ENCODE measurements at places on chromosomes 3 and 15.

- no peak for DNase-seq
Measured at GRCh38 chr3:117665296-117665695, 955.7 kb downstream of the TUSC7 start.

- no peak for DNase-seq
Measured at GRCh38 chr3:132183811-132184210, 133.4 kb upstream of the ACP3 start.

DNA sequence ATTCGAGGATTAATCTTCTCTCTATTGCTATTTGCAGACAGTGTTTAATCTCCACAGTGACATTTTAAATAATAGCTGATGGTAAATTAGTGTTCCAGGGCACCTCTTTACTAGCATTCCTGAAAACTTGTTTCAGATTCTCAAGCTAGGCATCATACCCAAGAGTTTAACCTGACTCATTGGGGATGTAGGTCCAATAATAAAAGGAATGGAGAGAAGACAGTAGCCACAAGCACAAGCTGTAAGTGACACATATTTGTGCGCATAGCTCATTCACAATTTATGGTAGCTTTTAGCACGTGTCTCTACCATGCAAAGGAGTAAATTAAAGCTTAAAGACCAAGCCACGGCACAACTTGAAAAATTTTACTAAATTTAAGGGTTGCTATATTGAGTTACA, 171.3 kb upstream of the FAM3D start:
- DNase-seq: no peak

GRCh38 chr15:60130398-60130797, 126.3 kb downstream of the FOXB1 start:
- DNase-seq: no peak

DNA sequence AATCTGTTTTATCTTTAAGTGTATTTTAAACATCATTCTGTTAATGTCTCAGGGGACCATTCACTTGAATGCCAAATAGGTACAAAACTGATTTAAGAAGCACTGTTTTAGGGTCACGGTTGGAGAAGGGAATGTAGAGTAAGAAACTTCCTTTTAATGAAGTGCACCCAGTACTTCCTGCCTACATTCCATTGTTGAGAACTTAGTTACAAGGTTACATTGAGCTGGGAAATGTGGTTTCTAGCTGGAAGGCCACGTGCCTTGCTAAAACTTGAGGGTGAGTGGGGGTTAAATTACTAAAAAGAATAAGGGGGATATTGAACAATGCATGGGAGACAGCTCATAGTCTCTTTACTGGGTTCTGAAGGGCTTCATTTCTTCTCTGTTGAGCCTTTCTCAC, 78.3 kb upstream of the TBC1D5 start:
- DNase-seq: no peak

GRCh38 chr3:132628157-132628556, 31.1 kb downstream of the ACKR4 start:
- DNase-seq: no peak

DNA sequence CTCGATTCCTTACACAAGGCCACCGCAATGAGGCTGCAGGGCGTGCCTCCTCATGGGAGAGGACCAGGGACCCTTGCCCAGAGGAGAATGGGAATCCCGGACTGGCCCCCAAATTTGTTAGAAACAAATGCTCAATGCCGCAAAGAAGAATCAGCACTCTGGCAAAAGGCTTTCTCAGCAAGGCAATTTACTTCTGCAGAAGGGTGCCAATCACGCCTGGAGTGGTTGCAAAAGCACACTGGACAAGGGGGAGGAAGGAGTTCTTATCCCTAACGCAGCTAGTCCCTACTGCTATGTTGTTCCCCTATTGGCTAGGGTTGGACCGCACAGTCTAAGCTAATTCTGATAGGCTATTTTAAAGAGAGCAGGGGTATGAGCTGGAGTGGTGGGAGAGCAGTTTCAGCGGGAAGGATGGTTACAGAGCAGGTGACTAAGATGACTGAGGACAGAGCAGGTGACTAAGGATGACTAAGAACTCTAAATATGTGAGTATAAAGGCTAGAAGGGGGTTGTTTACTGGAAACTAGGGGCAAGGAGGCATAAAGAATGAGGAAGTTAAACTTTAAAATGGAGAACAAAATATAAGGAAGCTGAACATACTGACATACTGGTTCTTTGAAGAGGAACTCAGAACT, 48.5 kb downstream of the KATNBL1 start:
- DNase-seq: no peak

- DNase-seq: no peak
Measured at GRCh38 chr3:148131990-148132638, 565.6 kb upstream of the AGTR1 start.

- DNase-seq: no peak
Measured at GRCh38 chr3:167843886-167844285, 108.4 kb downstream of the SERPINI1 start.

DNA sequence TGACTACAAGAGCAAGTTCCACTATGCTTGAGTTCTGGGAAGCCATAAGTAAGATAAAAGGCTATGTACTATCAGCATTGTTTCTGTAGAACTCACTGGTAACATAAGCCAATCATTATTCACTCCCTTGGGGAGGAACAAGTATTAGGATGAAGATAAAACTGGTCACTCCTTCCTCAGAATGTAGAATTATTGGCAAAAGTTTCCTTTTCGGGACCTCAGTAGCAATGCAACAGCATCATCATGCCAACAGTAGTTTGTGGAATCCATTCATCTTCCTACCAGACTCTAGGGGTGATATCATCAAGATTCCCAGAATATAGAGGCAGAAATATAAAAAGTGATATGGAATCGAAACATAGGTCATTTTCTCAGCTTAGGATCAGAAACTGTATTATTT, 209.5 kb downstream of the PLOD2 start:
- no peak for DNase-seq

DNA sequence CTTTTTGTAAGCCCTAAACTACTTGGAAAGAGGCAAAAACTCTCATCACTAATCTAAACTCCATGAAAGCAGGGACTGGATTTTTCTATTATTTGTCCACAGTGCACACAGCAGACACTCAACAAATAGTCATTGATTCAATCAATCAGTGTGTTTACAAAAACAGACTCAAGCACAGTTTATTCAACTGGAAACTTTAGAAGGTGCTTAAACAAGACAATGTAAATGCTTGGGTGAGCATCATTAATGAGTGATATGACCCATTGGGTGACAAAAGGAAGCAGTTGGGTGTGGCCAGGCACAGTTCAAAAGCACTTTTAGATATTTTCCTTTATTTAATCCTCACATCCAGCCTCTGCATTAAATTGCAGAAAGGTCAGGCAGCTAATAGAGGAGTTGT, 32.0 kb upstream of the PPP4R2 start:
- DNase-seq: no peak

DNA sequence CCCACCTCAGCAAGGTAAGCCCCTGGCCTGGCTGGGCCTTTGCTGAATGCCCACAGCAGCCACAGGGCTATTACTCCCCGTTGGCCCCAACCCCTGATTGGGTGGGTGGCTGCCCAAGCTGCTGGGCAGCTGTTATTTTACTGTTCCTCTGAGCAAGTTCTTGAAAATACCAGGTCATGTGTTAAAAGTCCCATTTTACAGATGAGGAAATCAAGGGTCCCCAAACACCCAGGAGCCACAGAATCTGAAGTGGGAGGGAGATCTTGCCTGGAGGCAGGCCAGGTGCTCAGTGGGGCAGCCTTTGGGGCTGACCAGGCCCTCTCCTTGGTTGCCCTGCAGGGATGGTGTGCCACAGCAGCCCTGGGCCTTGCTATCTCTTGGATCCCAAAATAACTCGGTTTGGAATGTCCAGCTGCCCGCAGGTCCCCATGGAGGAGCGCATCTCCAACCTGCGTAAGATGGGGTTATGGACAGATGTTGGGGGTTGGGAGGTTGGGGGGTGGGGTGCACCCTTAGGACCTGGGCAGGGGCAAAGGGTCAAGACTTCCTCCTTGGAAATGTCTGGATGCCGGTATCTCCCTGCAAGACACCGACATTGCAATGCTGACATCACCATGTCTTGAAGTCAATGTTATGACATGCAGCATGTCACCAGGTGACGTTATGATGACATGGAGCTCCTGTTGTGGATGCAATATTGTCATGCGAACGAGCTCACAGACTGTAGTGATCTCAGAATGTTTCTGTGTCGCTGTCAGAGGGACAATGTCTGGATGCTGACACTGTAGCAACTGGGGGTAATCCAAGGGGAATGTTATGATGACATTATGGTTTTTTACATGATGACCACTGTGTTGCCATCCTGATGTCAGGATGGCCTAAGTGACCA, 13.3 kb upstream of the CSPG4 start:
- DNase-seq: no peak

GRCh38 chr3:101828691-101829436, 20.4 kb upstream of the NFKBIZ start:
- DNase-seq: no peak

- DNase-seq: no peak
Measured at GRCh38 chr3:13569641-13570390, 20.9 kb downstream of the FBLN2 start.

- no peak for DNase-seq
Measured at GRCh38 chr3:177832880-177833279, 635.6 kb upstream of the TBL1XR1 start.

- DNase-seq: no peak
Measured at GRCh38 chr15:54843006-54843405, 353.7 kb downstream of the RSL24D1 start.

- DNase-seq: no peak
Measured at GRCh38 chr15:91967935-91968606, 114.6 kb downstream of the SLCO3A1 start.

- DNase-seq: no peak
Measured at GRCh38 chr3:172285844-172286243, 162.4 kb downstream of the GHSR start.

- no peak for DNase-seq
Measured at GRCh38 chr3:74214286-74214685, 400.2 kb downstream of the CNTN3 start.

- no peak for DNase-seq
Measured at GRCh38 chr3:28151608-28152228, 89.7 kb upstream of the CMC1 start.

GRCh38 chr3:190346541-190346940, 24.3 kb upstream of the CLDN1 start:
- no peak for DNase-seq

- DNase-seq: peak; percentile 30
Measured at GRCh38 chr3:69948246-69948862, 51.2 kb upstream of the SAMMSON start.

DNA sequence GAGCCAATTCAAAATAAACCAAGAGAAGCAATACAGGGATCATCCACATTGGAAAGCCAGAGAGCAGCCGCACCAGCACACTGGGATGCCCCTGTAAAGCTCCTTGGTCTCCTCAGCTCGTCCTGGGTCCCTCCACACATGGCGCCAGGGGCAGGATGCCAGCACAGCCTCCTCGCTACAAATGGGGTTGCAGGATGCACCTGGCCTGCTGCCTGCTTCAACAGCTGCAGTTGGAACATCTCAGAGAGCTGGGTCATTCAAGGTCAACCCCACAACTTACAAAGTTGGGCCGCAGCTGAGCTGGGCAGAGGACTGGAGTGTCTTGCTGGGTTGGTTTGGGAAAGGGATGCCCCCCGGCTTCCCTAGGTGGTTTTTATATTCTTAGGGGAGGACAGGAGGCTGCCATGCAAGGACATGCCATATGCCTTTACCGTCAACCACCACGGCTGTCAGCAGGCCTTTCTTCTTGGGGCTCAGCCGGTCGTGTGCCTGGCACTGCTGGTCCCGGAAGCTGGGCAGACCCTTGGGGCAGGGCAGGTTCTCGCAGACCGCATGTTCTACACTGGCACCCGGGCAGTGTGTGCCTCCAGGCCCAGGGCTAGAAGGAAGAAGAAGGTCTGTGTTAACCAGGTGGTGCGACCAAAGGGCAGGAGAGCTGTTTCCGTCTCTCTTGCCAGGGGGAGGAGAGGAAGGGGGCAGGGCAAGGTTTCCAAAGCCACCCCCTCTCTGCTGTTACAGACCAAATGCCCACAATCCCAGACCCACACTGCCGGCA, 225.2 kb downstream of the ADAMTS17 start:
- DNase-seq: no peak

GRCh38 chr3:150968341-150969035, 4.0 kb downstream of the CLRN1 start:
- DNase-seq: no peak

DNA sequence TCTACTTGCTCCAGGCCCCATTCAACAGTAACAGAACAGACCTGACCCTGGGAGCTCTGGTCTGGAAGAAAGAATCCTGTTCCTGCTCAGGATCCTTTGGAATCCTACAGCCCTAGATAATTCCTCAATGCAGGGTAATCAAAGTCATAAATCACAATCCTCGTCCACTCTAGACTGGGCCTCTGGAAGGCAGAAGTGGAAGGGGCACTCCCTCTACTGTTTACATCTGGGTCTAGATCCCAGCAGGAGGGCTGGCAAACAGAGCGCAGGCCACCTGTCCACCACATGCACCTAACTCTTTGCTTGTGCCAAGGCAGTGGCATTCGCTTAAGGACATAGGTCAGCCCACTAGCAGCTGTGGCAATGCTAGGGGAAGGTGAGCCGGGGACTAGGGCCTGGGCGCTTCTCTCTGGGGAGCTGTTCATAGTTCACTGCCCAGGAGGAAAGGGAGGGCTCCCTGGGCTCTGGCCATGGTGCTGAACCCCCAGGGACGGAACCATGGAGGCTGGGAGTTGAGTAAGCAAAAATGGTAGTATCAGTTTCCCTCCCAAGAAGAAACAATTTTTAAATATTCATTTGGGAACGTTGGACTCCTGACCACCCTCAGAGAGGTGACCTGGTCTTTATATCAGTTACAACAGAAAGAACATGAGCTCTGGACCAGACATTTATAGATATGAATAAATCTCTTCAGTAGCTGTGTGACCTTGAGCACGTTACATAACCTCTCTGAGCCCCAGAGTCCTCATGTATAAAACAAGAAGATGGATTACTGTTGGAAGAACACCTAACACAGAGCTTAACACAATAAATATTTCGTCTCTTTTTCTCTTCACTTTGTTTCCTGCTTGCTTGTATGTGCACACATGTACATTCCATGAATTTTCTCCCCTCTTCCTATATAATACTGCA, 90.2 kb downstream of the NTRK3 start:
- DNase-seq: no peak

- no peak for DNase-seq
Measured at GRCh38 chr15:70636540-70637165, 126.7 kb downstream of the UACA start.

Data from NCI-H526 (cell line).